ENCODE measurements at places on chromosomes 2 and 18. TPM values are rescaled to one million over a fixed set of nuclear protein-coding genes. Genes with fewer than 3 reads are reported as not detected.

The AQP12A gene
- total RNA-seq, result not detected

The CNGA3 gene
- not detected for total RNA-seq

DNA sequence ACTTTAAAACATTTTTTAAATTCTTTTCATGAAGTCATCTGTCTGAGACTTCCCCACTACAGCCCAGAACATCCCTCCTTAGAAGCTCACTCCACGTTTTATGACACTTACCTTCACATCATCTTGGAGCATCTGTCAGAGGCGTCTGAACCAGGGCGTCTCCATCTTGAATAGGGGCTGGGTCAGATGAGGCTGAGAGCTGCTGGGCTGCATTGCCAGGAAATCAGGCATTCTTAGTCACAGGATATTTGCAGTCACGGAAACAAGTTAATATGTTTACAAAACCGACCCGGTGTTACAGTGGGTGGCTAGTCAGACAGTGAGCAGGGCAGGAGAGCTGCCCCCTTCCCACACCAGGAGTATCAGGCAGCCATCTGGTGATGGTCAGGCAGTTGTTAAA lies 456.5 kb downstream of the FBXO15 start:
- DNase-seq, result no peak

DNA sequence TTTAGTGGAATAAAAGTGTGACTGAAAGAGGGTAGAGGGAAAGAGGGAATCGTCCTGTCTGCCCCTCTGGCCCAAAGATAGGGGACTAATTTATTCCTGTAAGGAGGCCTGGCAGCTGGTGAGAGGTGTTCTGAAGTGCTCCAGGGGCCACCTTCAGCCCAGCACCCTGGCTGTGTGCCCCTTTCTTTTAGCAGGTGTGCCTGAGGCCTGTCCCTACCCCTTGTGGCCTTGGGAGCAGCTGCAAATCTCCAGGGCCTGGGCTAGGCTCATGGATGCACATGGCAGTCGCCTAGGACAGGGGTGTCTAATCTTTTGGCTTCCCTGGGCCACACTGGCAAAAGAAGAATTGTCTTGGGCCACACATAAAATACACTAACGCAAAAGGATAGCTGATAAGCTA lies 37.3 kb downstream of the FHOD3 start:
- no peak for DNase-seq

- no peak for DNase-seq
Measured at GRCh38 chr2:25960920-25961319, 21.4 kb downstream of the KIF3C start.

DNA sequence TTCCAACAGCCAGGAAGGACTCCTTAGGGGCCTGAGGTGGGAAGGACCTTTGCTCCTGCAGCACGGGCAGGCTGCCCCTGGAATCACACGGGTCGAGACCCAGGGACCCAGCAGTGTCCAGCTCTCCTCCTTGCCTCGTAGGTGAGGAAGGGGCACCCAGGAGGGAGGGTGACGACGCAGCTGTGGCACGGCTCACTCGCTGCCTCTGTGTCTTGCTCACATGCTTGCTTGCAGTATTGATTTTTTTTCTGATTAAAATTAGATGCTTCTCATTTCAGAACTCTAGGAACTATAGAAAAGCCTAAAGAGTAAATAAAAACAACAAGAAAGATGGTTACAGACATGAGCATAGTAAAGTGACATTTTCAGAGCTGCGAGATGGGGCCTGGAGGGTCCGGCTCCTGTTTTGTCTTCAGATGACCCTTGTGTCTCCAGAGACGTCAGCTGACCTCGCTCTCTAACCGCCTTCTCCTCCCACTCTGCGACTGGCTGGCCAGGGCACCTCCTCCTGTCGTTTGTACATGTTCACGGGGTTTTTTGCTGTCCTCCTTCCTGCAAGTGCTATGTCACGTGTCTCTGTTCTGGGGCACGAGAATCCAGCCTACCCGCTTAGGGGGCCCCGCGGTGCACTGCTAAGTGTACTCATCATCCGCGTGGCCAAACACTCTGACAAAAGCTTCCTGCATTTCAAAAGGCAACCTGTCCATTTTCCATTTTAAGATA lies 65.7 kb upstream of the ZNF236 start:
- no peak for DNase-seq

GRCh38 chr2:83240611-83241010 lies 1218.5 kb downstream of the SUCLG1 start:
- DNase-seq, result no peak
